ENCODE measurements at places on chromosomes 7 and 10.

DNA sequence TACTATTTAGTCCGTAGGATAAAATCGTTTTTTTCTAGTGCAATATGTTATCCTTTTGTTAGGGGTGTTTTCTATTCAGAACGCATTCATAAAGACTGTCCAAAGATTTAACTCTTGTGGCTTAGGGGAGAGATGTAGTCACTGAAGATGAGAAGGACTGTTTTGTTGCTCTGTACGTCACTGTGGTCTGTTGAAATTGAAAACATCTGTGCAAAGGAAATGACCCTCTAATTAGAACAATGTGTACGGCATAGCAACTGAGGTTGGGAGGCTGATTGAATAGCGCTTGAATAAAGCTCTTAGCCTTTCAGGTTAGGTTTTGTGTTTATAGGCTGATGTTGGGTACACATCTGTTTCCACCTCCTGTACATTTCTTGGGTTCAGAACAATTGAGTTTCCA, 453.4 kb upstream of the AKR1E2 start:
- no peak for DNase-seq

DNA sequence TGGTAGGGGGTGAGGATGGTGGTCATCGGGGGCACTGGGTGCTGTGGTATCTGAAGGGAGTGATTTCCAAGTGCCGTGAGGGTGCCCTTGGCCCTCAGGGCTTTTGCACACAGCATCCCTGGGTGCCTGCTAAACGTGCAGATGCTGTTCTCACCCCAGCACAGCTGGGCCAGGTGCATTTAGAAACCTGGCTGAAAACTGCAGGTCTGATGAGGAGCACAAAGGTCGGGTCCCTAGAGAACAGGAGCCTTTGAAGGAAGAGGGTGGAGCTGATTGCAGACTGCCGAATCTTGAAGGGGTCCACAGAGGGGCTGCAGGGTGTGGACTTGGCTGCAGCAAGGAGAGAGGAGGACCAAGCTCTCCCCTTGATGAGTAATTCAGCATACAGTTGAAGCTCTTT, 32.0 kb downstream of the ZMIZ1 start:
- DNase-seq, result no peak

DNA sequence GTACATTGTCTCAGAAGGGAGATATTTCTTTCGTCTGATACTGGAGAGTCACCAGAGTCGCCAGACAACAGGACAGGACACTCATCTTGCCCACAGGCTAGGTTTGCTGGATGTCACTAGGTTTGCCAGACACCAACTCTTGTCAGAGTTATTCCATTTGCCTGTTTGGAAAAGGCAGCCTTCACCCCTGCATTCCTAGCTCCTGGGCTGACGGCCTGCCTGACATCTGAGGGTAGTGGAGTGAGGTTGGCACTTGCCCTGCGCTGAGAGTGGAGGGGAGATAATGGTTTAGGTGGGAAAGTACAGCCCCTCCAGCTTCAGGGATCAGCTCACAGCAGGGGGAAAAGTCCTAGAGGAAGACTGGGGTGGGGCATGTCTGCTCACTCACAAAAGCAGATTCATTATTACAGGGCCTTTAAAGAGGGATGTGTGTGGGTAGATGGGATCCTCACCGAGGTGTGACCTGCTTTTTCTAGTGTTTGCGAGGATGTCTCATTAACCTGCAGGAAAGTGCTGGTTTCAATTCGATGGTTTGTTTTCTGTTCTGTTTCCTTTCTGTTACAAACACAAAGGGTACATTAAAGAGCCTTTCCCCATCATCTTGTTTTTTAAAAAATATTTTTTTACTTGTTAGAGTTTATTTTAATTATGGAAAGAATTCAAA, 79.3 kb upstream of the TNS3 start:
- DNase-seq, result no peak

DNA sequence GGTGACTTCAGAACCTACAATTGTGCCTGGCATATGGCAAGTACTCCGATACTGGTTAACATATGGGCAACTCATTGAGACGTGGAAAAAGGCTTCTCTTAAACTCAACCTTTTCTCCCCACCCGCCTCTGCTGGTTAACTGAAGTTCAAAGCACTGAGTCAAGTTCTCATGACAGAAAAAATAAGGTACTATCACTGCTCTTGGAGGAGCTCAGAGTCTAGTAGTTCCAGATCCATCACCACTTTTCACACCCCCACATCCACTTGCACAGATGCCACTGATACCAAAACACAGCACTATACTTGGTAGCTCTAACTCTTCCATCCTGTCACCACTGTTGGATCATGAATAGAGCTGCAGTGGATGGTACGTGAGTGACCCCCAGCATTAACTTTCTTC, 36.2 kb downstream of the CCDC6 start:
- no peak for DNase-seq

GRCh38 chr7:75957021-75957736, 37.2 kb downstream of the TMEM120A start:
- DNase-seq, result no peak

DNA sequence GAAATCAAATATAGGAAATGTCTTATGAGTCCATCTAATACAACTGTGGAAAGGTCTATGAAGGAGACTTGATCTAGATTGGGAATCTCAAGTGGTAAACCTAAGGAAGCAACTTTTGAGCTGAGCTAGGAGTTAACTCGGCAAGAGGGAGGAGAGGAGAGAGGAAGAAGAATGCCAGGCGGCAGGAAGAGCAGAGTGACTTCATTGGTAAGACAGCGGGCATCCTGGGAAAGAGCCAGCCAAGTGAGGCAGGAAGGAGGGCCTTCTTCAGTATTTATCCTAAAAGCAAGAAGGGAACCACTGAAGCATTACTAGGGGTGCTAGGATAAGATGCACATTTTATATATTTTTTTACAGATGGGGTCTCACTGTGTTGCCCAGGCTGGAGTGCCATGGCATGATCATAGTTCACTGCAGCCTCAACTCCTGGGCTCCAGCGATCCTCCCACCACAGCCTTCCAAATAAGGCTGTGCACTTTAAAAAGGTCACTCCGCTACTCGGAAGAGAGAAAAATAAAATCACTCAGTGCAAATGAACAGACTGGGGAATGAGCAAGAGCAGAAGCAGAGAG, 2.0 kb downstream of the BCL7B start:
- DNase-seq, result no peak

GRCh38 chr10:59993931-59994330, 87.6 kb upstream of the CCDC6 start:
- no peak for DNase-seq

DNA sequence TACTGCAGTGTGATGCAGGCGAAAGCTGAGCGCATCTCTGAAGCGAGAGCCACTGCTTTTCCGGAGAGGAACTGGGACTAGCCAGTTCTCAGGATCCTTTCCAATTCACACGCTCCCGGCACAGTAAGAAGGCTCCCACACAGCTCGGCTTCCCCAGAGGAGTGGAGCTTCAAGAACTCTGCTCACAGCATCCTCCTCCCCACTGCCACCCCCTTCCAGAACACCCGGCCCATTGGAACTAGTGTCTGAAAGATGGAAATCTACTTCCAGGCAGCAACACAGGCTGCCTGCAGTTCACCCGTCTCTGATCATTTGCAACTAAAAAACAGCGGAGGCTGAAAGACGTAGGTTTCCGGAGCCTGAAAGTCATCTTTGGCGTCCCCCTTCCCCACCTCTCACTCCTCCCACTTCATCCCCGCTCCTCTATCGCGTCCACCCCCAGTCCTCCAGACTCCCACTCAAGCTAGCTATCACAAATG, at the start of gene DGKB:
Gene DGKB (minus strand): TSS at position 163 of the 479 bp plus-strand sequence.
- DNase-seq, result no peak

GRCh38 chr10:20446561-20447193, 450.4 kb downstream of the NEBL start:
- DNase-seq, result no peak

GRCh38 chr10:59240582-59241183, 64.2 kb downstream of the PHYHIPL start:
- DNase-seq, result peak; percentile 24

GRCh38 chr7:52959336-52959735, 76.1 kb upstream of the POM121L12 start:
- no peak for DNase-seq

DNA sequence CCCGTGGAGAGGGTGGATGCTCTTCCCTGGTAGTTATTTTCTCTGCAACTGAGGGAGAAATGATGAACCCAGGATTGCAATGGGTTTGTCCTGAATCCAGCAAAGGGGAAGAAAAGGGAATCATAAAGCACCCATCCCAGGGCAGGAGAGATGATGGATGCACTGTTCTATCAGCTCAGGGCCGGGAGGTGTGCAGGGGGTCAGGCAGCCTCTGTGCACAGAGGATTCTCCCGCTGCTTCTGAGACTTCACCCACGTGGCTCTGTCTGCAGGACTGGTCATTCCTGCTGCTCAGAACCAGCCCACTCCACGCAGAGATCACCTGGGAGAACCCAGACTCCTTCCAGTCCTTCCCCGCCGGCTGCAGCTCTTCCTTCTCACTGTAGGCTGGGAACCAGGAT, 70.7 kb downstream of the RBAK start:
- no peak for DNase-seq
